ENCODE measurements at places on chromosomes 16 and 17.

GRCh38 chr16:29761882-29762281 is 16.1 kb upstream of the C16orf54 start:
- DNase-seq, result no peak

DNA sequence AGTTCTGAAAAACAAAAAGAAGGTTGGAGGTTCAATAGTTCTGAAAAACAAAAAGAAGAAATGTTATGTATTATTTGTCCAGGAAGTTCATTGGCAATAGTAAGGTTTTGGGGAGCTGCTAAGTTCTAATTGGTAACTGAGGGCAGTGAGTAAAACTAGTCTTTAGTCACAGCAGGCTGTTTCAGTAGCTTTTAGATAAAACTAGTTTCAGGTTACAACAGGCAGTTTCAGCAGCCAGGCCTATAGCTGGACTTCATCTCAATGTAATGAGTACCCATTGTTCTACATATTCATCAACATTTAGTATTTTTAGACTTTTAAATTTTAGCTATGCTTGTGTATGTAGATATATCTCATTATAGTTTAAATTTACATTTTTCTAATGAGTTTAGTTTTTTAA is 639.3 kb downstream of the TOX3 start:
- DNase-seq, result no peak

DNA sequence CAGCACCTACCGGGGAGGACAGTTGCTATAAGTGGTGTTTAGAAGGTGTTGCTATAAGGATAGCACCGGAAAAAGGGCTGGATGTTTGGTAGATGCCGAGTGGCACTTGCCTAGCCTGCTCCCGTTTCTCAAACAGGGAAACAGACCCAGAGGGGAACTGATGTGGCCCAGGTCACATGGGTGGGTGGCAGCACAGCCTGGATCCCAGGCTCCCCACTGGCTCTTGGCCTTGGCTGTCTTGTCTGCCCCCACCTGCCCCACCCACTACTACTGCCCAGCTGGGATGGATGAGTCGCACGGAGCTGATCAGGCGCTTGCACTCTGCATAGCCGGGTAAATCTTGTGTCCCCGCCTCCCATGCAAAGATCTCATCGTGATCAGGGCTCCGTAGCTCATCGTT is 7.2 kb downstream of the SMTNL2 start:
- DNase-seq, result no peak

DNA sequence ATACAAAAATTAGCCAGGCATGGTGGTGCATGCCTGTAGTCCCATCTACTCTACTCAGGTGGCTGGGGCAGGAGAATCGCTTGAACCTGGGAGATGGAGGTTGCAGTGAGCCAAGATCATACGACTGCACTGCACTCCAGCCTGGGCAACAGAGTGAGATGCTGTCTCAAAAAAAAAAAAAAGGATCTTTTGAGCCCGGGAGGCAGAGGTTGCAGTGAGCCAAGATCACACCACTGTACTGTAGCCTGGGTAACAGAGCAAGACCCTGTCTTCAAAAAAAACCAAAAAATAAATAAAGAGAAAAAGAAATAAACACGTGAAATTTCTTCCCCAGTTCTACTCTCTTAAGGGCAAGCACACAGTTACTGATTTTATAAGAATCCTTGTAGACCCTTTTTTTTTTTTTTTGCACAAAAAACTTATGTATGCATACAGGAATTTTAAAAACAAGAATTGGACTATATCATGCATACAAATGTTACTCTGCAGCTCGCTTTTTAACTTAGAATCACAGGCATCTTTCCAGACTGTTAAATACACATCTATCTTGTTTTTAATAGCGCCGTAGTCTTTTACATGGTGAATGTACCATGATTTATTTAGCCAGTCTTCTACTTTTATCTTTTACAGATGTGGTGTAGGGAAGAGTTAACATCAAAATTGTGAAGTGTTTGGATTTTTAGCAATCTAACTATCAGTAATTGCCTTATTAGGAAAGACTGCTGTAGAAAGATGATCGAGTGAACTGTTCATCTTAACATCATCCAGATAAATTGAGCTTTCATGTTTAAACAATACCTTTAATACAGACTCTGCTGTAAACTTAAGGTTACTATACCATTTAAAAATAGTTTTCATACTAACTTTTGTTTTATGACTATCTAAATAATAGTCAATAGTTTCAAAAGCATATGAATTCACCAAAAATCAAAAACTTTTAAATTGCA is 14.6 kb downstream of the CDH3 start:
- no peak for DNase-seq

GRCh38 chr17:29582772-29583171 is 6.7 kb downstream of the GIT1 start:
- DNase-seq, result no peak

Measured in ecto neural progenitor cell (in vitro differentiated cells).